ENCODE measurements at places on chromosomes 5 and 9. TPM values are rescaled to one million over a fixed set of nuclear protein-coding genes. Genes with fewer than 3 reads are reported as not detected.
A peak's percentile ranks its signal among the peaks of the same experiment; 100 is the strongest.

DNA sequence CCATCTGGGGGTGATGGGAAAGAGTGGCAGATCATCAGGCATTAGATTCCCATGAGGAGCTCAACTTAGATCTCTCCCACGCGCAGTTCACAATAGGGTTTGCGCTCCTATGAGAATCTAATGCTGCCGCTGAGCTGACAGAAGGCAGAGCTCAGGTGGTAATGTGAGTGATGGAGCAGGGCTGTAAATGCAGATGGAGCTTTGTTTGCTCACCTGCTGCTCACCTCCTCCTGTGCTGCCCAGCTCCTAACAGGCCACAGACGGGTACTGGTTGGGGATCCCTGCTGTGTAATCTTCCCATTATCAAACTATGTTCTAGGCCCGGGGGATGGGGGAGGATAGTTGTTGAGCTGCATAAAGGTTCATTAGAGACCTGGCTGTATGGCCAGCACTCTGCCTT is 58.4 kb downstream of the UGCG start:
- DNase-seq, result no peak

Gene TGFBI
- total RNA-seq, result 330 TPM

DNA sequence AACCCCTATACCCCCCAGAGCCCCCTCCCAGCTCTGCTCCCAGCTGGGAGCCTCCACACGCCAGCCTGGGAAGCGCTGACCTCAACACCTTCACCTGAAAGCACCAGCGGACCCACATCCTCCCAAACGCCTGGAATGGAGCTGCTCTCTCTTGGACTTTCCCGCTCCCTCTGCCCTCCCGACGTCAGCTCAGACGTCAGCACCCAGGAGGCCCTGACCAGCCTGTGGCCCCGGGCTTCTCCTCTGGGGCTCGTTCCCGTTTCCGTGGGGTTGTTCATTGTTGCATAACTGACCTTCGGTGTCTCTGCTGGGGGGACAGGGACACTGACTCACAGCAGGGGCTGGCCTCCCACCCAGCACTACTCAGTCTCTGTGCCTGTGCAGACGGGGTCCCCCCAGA is 35.0 kb upstream of the SLC6A3 start:
- DNase-seq, result peak; percentile 41

GRCh38 chr5:20611620-20612019 is 623.6 kb upstream of the CDH18 start:
- no peak for DNase-seq

GRCh38 chr9:79264511-79265355 is 307.0 kb upstream of the TLE4 start:
- no peak for DNase-seq

DNA sequence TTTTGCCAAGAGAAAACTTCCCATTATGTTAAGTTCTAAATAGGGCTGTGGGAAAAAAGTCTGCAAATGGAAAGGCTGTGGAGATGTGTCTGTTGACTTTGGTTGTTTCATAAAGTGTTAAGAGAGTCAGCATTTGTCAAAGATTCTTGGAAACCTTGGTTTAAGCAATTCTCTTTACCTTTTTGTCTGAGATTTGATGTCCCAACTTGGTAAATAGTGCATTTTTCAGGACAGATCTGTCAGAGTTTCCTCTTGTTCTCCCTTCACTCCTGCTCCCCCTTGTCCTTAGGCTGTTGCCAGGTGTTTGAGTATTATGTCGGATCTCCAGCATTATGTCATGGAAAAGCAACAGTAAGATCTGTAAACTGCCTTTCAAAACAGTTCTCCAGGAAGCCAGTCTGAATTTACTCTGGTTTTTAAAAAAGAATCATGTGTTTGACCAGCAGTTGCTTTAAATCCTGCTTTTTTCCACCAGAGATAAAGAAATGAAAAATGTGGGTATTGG is 79.1 kb upstream of the ADAMTSL1 start:
- no peak for DNase-seq

Gene CCNI2
- not detected for total RNA-seq

Gene F12
- 6.0 TPM for total RNA-seq

Gene IL4
- total RNA-seq, result not detected

Gene PHF24
- 1.3 TPM for total RNA-seq

Gene ANKRD20A1
- total RNA-seq, result 0.77 TPM

GRCh38 chr5:97107318-97107717 is 35.1 kb downstream of the LIX1 start:
- DNase-seq, result no peak

Data from SK-MEL-5 (cell line).